Adrenal gland (tissue), 19 donors: ENCODE measurements at places on chromosomes 1 and 21.

- DNase-seq, result no peak
Observed at GRCh38 chr1:43366601-43367025, 1.2 kb downstream of the ELOVL1 start.

DNA sequence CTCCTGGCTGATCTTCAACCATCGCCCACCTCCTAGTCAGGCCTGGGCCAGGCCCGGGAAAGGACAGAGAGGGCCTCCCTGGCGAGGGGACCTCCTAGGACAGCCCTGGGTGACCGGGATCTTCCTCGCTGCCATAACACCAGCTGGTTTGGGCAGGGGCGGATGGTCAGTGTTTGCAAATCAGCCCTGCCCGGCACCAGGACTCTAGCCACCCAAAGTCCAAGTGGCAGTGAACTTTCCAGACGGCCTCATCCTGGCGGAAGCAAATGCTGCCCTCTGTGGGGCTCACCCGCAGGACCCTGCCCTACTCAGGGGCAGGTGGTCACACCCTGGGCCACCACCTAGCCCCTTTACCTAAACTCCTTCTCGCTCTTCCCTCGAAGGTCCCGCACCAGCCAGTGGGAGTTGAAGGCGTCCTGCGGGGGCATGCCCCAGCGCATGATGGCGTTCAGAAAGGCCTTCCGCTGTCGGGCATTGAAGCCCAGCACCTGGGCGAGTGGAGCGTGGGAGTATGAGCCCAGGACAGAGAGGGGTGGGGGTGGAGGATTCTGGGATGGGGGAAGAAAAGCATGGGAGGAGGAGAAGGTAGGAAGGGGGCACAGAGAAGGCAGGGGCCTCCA, 55.3 kb downstream of the CHD5 start:
- DNase-seq, result no peak

- peak; percentile 37 for DNase-seq
Observed at GRCh38 chr1:236868625-236869467, 73.8 kb downstream of the MTR start.

- no peak for DNase-seq
Observed at GRCh38 chr1:207455183-207455754, 1.1 kb downstream of the CR2 start.

DNA sequence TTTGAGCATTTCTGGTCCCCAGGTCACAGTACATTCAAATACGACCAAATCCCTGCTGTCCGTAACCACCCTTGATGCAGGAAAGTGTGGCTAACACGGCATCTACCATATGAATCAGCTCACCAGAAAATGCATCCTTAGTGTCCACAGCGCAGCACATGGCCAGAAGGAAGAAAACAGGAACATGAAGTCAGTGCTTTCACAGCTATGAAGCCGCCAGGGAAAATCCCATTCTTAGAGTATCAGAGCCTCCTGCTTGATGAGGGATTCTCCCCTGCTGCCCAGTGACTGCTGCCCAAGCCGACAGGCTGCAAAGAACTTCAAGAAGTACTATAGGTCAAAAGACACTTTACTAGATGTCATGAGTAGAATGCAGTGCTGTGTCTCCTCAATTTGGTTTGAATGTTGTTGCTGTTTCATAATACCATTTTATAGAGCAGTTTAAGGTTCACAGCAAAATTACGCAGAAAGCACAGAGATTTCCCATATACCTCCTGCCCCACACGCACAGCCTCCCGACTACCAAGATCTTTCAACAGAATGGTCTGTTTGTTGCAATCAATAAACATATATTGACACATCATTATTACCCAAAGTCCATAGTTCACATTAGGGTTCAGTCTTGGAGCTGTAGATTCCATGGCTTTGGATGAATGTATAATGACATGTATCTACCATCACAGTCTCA, 14.5 kb downstream of the TIAM1 start:
- DNase-seq, result no peak
